ENCODE measurements at places on chromosomes 7 and 10.
A peak's percentile ranks its signal among the peaks of the same experiment; 100 is the strongest.

GRCh38 chr7:143454091-143454680 is 10.9 kb downstream of the TAS2R60 start:
- DNase-seq: peak; percentile 4

DNA sequence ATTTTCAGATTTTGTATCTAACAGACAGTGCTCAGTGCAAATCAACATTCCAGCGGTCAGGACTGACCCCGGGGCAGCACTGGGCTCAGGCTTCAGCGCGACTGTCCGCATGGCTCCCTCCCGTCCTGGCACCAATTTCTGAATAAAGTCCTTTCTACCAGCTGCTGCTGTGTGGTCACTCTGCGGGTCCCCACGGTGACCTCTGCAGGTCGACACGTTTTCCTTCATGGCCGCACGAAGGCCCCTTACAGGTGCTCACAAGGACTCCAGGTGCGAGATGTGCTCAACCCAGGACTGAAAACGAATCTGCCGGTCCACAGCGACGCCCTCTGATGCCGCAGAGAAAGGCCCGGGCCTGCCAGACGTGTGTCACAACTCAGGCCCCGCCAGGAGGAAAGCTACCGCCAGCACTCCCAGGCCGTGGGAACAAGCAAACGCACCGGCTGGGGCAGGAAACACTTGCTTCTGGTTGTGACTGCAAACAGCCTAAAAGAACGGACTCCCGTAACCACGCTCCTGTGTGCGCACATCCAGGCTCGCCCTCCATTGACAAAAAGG is 3.7 kb upstream of the UTF1 start:
- no peak for DNase-seq

GRCh38 chr7:106895246-106895864 is 30.3 kb downstream of the PIK3CG start:
- no peak for DNase-seq

DNA sequence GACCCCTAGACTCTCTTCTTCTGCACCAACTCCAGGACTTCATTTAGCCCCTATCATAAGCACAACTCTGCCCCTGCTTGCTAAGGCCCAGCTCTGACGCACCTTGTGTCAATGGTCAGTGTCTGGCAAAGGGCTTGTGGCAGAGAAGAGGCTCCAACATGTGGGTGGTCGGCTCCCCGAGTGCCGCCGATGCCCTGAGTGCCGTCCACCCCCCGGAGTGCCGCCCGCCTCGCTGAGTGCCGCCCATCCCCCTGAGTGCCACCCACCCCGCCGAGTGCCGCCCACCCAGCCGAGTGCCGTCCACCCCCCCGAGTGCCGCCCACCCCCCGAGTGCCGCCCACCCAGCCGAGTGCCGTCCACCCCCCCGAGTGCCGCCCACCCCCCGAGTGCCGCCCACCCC is 50.3 kb downstream of the ASB13 start:
- DNase-seq: no peak

DNA sequence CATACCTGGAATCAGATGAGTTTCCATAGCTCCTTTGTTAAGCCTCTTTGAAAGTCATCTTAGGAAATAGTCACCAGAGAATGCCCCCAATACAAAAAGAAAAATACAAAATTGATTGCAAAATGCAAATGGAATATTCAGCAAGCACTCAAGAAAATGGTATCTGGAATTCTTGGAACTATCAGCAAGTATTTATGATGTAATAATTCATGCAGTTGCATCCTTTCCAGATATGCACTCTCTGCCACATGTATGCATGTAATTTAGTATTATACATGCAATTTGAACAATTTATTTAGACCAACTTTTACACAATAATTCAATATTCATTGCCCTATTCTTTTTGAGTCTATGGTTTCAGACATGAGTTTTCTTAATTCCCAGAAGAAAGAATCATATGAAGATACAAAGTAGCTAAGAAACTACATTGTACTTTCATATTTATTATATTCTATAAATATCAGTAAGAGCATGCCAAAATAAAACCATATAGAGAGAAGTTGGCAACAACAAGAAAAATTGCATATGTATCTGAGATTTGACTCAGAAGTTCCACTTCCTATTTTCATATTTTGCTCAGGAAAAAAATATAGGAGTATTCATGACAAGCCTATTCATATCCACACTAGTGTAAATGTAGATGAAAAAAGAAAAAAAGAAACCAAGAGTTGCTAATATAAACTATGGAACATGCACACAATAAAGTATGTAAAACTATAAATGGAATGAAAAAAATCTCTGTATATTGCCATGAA is 338.5 kb downstream of the SEMA3D start:
- no peak for DNase-seq

DNA sequence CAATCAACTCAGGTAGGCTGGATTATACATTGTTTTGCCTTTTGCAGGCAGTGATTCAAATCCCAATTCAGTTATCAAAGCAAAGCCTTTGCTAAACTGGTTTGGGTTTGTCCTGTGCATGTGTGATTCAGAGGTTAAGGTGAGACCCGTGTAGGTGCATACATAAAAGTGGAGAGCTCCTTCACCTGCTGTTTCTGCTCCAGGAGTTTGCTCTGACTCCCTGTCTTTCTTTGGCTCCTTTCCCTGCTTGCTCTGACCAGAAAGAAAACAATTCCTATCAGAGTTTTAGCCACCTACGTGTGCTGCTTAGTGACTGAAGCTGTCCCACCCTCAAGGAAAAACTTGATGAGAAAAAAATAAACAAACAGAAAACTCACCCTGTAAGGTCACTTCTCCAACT is 101.1 kb downstream of the TPST1 start:
- no peak for DNase-seq

GRCh38 chr10:99676895-99677294 is 17.6 kb downstream of the ENTPD7 start:
- no peak for DNase-seq

DNA sequence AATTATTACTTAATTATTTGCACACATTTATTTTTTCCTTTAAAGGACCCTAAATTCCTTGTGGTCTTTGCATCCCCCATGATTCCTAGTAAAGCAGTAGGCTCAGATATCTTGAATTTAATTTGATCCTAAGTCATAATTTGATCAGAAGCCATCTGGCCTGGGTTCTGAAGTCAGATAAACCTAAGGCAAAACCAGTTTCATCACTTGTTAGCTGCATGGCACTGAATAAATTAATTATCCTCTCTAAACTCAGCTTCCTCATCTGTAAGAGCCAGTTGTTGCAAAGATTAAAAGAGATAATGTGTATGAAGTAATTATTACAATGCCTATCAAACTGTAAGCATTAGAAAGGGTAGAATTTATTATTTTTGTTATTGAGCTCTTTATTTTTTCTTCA is 293.1 kb downstream of the GRM8 start:
- no peak for DNase-seq

GRCh38 chr7:24419077-24419476 is 135.1 kb downstream of the NPY start:
- DNase-seq: peak; percentile 6

DNA sequence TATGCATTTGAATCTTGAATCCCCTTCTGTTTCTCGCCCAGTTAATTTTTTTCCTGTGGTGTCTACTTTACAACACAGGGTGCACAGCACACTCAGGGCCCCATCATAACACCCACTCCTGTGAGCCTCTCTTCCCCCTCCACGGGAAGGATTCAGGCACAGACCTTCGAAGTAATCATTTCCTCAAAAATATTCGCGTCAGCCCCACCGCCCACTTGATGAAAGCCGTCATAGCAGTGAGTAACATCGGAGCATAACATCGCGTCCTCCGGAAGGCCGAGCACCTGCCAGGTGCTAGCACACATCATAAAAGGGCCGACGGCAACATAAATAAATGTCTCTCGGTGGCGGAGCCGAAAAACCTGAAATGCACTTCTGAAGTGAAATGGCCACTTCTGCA is 201.7 kb upstream of the ADARB2 start:
- DNase-seq: no peak
